ENCODE measurements at places on chromosomes 1 and 21.
A peak's percentile ranks its signal among the peaks of the same experiment; 100 is the strongest.

DNA sequence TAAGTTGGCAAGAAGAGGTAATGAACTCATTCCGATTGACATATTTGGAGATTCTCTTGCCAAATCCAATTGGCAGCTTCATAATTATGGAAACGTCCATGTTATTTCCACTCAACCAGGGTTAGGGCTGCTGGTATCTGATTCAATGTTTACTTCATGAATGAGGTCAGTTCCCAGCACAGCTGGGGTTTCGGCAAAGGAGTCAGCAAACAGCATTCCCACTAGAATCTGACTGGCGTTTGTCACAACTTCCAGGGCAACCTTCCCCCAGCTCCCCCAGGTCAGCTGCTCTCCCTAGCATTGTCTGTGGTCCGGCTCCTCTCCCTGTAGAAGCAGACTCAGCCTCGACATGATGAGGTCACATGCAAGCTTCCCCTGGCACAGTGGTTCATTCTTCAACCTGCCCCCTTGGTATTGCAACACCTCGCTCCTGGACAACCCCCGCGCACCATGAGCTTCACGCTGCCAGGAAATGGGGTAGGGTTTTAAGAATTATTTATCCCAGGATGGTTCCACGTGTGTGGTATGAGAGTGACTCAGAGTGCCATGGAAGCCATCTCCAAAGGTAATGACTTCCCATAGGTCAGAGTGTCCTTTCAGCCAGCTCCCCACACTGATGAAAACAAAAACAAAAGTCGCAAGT lies 100.7 kb upstream of the SLC25A33 start:
- no peak for DNase-seq

DNA sequence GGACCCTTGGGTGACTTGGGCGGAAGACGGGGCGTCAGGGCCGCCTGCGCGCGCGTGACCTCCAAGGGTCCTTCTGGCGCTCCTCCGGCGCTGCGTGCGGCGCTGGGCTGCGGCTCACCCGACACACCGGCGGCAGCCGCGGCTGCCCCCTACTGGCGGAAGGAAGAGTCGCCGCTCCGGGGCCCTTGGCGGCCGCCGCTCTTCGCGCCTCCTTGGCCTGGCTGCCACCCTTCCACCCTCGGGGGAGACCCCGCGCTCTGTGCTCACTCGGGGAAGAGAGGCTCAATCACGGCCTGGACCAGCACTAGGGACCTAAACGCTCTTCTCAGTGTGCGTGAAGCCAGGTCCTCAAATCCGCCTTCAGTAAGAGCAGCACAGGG lies 89.7 kb downstream of the DMRTA2 start:
- peak; percentile 87 for DNase-seq

DNA sequence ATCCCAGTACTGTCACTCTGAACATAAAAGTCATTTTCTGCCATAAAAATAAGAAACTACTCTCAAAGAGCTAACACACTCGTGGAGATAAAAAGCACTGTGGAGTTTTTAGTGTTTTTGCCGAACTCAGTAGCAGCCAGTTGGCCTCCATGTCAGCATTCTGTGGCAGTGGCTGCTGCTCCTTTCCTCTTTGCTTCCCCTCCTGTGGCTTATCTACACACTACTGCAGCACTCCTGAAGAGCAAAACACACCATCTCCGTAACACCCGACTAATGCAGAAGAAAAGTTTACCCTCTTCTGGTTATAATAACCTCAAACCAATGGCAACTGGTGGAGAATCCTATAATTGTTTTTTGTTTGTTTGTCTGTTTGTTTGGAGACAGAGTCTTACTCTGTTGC lies 44.9 kb downstream of the RAB3GAP2 start:
- no peak for DNase-seq

GRCh38 chr1:218916720-218917119 lies 257.0 kb upstream of the LYPLAL1 start:
- no peak for DNase-seq

DNA sequence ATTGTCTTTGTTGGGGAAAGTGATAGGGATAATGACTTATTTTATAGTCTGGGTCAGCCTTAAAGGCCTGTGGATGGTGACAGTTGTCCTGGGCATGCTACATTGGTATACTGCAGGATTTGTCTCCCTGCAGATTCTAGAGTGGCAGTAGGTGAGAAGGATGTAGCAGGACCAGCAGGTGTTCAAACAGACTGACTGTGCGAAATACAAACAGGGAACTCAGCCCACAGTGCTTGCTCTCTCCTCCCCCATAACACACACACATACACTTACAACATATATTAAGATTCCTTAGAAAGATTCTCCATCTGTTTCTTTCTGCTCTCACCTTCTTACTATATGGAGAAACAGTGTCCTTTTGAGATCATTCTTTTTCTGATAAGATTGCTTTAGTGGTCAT lies 6.9 kb downstream of the PDE4B start:
- no peak for DNase-seq

GRCh38 chr1:147613506-147613905 lies 56.8 kb downstream of the ACP6 start:
- no peak for DNase-seq

DNA sequence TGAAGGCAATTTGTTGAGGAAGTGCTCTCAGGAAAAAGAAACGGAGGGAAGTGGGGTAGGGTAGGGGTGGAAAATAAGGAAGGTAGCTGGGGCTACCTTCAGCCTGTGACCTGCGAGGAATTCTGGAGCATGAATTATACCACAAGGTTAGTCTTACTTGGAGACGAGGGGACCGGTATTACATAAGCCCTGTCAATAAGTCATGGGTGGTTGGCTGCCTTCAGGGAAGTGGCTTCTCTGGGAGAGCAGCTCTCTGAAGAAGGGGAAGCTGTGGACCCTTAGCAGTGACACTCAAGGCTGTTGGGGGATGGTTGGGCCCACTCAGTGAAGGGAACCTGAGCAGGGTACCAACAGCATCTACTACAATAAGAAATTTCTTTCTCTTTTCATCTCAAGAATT lies 111.3 kb downstream of the TNFSF18 start:
- DNase-seq, result no peak

DNA sequence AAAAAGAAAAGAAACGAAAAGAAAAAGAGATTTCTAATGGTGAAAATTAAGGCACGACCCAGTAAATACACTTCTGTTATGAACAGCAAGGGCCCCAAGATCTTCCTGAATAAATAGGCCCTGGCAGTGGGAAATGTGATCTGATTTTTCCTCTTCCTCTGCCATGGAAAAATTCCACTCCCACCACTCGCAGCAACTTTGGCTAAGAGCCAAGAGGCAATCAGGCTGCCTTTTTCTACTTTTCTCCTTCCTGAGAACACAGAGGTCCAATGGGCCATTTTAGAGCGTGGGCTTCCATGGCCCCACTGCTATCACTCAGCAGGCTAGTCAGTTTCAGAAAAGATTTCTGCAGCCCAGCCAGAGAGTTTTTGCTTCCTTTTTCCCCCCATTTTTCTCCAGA lies 33.7 kb upstream of the AK4 start:
- no peak for DNase-seq

DNA sequence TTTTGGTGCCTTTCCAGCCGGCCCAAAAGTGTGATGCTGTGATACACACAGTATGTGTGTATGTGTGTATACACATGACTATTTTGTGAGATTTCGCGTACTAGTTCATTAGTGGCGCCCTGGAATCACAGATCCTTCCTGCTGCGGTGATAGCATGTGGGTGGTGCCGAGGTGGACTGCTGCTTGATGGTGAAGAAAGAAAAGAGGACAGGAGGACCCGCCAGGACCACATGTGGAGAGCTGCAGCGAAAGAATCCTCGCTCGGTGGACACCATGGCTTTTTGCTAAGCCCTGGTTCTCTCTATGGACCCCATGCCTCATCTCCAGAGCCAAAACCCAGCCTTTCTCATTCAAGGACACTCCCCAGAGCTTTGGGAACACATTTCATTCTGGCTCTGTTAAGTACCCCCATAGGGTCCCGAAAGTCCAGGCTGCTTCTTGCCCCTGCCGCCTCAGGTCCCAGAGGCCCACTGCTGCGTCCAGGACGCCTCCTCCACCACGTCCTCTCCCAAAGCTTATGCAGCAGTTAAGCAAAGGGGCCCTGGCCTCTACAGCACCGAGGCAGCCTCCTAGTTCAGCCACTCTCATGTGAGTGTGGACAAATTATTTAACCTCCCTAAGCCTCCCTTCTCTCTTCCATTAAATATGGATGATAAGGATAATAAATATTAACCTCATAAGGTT lies 32.8 kb upstream of the COX20 start:
- no peak for DNase-seq

- peak; percentile 83 for DNase-seq
Measured at GRCh38 chr1:110495926-110496600, 22.9 kb downstream of the KCNA10 start.

- no peak for DNase-seq
Measured at GRCh38 chr1:18132711-18133541, 25.3 kb downstream of the IGSF21 start.

DNA sequence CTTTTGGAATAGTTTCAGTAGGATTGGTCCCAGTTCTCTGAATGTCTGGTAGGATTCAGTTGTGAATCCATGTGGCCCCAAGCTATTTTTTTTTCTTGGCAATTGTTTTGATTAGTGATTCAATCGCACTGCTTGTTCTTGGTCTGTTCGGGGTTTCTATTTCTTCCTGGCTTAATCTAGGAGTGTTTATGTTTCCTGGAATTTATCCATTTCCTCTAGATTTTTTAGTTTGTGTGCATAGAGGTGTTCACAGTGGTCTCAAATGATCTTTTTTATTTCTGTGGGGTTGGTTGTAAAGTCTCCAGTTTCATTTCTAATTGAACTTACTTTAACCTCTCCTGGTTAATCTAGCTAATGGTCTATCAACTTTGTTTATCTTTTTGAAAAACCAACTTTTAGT lies 117.6 kb downstream of the NME7 start:
- no peak for DNase-seq

GRCh38 chr1:67304023-67304422 lies 3.6 kb upstream of the IL12RB2 start:
- no peak for DNase-seq

DNA sequence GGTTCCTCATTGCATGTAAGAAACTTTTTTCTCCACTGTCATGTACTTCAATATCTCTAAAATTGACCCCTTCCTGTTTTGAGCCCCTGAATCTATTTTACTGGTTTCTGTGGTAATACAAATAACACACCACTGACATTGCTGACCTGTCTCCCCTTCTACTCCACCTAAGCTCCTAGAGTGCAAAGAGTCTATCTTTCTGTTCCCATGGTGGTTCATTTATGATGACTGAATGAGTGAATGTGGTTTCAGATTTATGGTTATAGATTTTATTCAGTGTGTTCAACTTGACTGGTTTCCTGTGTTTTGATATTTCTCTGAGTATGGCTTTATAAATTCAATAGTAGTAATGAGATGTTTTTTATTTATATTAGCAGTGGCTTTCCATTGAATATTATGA lies 127.7 kb downstream of the MAGI3 start:
- DNase-seq, result no peak
